Lower lobe of right lung (tissue), 2 donors: ENCODE measurements at places on chromosomes 3 and 15. TPM values are rescaled to one million over a fixed set of nuclear protein-coding genes. Genes with fewer than 3 reads are reported as not detected.

RNF123 gene
- 42.9 TPM for total RNA-seq

DNA sequence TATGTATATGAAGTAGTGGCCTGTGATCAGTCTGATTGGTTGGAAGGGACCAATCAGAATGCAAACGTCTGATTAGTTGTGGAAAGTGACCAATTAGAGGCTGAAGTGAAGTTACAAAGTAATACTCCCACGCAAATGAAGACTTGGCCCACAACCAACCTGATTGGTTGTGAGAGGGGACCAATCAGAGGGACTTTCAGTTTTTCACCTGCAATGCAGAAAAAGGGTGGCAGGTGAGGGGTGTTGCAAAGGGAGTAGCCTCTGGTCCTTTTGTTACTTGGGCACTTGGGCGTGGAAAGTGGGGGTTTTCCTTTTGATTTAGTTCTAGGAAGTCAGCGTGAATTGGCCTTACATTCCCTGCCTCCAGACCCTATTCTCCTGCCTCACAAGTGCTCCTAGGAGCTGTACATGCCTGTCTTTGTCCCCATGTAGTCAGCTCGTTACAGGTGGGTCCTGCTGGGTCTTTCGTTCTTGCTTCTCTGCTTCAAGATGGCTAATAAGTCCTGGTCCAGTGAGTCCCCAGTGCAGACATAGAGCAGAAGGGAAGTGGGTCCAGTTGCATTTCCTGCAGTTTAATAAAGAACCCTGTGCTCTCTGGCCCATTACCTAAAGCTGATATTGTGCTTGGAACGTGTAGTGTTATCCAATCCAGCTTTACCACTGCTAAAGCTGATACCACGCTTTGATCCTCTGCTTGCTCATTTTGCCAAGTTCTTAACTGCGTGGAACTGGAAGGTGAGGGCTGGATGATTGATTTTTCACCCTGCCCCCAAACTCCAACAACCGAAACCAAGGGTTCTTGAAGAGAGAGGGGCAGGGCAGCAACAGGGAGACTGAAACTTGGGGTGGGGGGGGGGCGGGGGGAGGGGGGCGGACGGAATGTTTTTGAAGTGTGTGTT is 46.0 kb upstream of the CD47 start:
- no peak for DNase-seq

GRCh38 chr3:111712294-111713167 is 117.4 kb upstream of the ZBED2 start:
- DNase-seq, result no peak

TMEM108 gene
- total RNA-seq, result 18.5 TPM

ATP10A gene
- 43.5 TPM for total RNA-seq
